ENCODE measurements at places on chromosomes 6 and 20.

GRCh38 chr20:33670715-33671499, 3.3 kb downstream of the NECAB3 start:
- no peak for DNase-seq

DNA sequence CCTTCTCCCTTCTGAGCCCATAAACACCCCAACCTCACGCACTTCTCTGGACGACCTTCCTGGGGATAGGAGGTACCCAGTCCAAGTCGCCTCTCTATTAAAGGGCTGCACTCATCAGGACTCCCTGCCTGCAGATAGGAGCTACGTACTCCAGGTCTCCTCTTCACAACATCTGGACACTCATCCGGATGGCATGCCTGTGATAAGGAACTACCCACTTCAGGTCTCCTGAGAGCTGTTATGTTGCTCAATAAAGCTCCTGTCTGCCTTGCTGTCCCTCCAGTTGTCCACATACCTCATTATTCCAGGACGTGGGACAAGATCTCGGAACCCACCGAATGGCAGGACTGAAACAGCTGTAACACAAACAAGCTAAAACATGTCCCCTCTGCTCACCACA, 548.0 kb downstream of the TBC1D32 start:
- no peak for DNase-seq

DNA sequence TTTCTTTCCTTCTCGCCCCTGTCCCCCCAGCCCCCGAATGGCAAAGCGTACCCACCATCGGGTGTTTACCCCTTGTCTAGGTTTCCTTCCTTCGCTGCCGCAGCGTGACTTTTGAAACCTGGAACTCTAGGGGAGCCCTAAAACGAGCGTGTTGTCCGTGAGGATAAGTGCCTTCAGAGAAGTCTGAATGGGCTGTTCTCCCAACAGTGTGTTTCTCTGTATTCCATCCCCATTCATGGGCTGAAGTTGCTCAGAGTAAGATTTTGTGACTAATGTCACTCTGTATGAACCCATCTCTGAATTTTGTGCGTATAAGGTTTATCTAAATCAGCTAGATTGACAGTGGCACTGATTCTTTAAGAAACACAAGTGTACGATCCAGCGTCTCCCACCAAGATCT, 949 bp downstream of the MACROD2 start:
- DNase-seq, result no peak

- DNase-seq, result no peak
Observed at GRCh38 chr6:8017276-8017701, 46.9 kb downstream of the BLOC1S5 start.

DNA sequence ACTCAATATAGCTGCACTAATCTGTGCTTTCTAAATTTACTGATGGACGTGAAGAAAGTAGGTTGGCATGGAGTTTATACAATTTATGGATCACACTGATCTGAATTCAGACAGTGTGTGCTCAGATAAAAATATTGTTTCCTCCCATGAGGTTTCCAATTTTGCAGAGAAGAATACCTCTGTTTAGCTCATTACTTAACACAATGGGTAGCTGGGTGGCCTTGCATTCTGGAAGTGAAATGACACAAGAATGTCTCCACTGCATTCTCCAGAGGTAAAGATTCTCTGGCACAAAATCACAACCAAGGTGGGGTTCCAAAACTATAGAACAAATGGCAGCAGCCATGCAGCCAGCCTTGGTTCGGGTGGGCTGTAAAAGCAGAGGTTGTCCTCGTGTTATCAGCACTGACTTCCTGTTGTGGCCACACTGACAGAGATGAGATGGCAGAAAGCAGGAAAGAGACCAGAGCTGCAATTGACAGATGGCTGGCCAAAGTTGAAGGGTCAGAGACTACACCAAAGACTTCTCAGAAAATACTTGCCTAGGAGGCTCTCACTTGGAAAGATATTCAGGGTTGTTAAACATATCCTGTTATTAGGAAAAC, 50.2 kb downstream of the HDAC2 start:
- no peak for DNase-seq

All from left ventricle myocardium inferior (tissue), 1 donor.